GM06990 (cell line): ENCODE measurements at places on chromosomes 5 and 9.
A peak's percentile ranks its signal among the peaks of the same experiment; 100 is the strongest.

GRCh38 chr9:76911971-76912370 lies 6.1 kb upstream of the PRUNE2 start:
- no peak for DNase-seq

DNA sequence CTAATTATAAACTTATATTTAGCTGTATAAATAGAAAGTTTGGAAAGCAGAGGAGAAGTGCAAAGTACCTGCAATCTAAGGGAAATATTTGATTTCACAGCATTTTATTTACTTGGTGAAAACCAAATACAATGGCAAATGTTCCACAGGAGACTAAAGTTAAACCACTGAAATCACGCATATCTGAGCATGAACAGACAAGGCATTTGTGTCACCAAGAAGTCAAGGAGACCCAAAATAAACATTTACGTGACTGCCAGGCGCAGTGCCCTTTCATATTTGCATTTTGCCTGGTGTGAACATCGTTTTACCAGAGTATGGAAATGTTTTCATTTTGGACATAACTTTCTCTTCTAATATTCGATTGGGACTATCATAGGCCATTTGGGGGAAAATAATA lies 20.6 kb downstream of the UGCG start:
- DNase-seq, result no peak

- no peak for DNase-seq
Observed at GRCh38 chr9:89442501-89442978, 55.4 kb downstream of the SEMA4D start.

DNA sequence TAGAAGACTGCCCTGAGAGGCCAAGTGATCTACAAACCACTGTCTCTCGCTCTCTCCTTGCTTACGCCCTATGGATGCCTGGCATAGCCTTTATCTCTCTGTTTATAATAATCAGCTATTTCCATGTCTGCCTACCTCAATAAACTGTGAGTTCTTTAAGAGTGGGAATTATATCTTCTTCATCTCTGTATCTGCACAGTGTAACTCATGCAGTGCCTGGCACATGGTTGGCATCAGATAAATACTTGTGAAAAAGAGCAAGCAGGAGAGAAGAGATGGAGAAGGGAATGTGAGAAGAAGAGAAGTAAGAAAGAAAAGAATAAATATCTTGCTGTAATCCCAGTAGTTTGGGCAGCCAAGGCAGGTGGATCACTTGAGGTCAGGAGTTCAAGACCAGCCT lies 94.6 kb upstream of the TNPO1 start:
- DNase-seq, result no peak

GRCh38 chr9:99977033-99977792 lies 70.8 kb downstream of the STX17 start:
- DNase-seq, result no peak

DNA sequence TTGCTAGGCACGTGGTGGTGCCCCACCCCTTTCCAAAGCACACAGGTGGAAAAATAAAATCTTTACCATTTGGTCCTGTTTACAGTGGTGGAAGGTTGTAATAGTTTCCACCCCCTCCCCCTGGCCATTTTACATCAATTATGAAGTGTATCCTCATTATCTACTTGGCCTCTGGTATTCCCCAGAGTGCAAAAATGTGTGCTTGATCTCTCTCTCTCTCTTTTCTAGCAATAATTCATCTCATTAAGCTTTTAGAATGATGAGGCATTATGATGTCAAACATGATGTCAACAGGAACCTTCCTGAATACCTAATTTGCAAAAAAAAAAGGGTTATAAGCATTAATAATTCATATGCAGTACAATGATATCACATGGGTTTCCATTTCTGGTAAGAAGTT lies 3.1 kb downstream of the PDE8B start:
- DNase-seq, result no peak

DNA sequence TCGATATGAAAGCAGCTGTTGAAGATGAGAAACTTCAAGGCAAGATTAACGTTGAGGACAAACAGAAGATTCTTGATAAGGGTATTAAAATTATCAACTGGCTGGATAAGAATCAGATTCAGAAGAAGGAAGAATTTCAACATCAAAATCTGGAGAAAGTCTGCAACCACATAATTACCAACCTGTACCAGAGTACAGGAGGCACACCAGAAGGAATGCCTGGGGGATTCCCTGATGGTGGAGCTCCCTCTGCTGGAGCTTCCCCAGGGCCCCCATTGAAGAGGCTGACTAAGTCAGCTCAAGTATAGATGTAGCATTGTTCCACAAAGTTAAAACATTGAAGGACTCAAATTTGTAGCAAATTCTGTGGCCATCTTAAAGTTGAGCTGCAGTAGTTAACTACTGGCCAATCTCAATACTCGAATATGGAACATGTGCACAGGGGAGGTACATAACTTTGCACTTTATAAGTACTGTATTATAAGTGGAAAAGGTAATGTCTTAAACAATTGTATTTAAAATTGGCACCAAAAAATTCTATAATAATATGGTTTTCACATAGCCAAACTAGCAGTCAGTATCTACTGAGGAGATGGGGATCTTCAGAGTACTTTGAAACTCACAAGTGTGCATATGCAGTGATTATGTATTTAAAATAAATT lies 237.5 kb downstream of the CHSY3 start:
- no peak for DNase-seq

DNA sequence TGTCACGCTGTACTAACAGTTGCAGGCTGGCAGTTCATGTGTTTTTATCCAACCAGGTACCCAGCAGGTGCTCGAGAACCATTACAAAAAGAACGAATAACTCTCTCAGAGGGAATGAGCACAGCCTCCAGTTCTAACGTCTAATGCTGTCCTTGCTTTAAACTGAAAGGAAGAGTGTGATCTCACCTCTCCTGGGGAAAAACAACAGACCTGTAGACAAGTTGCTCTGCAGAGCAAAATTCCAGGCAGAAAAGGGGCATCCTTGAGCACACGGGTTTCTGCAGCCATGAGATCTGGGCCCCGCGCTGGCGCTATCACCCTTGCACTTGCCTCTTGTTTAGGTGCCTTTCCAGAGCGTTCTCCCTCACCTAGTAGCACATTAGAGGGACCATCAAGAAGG lies 92.5 kb upstream of the DNAH5 start:
- DNase-seq, result no peak

DNA sequence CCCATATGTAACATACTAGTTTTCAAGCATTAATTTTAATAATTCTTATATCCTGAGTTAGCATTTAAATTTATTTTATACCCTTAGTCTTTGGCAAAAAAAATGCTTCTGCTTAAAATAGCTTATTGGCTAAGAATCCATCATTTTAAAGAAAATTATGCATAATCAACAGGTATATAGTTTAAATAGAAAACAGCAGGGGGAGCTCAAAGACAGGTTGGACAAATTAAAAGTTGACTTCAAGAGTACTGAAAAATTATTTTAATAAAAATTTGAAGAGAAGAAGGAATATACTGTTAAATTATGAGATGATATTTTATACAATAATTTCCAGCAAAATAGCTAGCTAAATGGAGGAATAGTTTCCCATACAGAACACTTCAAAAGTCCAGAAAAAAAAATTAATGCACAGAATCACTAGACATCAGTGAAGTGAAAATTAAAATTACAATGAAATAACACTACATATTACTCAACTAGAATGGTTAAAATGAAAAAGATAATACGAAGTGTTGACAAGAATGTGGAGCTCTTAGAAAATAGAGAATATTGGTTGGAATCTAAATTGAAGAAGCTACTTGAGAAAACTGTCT lies 387.1 kb downstream of the PDE4D start:
- no peak for DNase-seq

- peak; percentile 66 for DNase-seq
Observed at GRCh38 chr5:72508241-72509170, 1.3 kb upstream of the ZNF366 start.

- DNase-seq, result no peak
Observed at GRCh38 chr5:5539590-5539989, 117.1 kb downstream of the ICE1 start.

DNA sequence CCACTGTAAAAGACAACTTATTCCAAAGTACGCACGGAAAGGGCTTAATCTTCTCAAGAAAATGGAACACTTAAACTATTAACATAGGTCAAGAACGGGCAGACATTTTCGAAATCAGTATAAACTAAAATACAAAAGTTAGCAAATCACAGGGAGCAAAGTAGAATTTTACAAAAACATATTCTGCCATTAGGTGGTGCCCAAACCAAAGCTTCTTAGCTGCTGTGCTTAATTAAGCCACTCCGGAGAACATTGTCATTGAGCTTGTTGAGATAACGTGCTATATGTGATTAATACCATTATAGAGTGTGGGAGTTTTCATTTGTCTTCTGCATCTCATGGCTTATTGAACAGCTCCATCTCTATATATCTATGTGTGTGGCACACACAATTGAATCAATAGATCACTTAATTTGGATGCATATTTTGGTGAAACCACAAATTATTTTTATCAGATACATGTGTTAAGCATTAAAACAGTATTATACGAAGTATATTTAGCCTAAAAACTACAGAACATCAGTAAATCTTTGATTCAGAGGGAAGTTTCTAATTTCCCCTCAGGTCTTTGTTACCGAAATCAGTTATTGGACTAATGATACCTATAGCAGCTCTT lies 23.4 kb downstream of the UBLCP1 start:
- no peak for DNase-seq

DNA sequence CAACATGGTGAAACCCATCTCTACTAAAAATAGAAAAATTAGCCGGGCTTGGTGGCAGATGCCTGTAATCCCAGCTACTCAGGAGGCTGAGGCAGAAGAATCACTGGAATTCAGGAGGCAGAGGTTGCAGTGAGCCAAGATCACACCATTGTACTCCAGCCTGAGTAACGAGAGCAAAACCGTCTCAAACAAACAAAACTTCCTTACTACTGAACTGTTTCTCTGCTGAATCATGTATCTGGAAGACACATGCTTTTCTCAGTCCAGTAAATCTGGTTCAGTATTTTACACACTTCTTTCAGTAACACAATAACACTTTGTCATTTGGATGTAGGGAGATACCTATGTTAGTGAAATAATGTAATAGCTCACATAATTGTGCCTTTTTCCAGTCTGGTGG lies 7.9 kb downstream of the TRMT10B start:
- DNase-seq, result no peak

DNA sequence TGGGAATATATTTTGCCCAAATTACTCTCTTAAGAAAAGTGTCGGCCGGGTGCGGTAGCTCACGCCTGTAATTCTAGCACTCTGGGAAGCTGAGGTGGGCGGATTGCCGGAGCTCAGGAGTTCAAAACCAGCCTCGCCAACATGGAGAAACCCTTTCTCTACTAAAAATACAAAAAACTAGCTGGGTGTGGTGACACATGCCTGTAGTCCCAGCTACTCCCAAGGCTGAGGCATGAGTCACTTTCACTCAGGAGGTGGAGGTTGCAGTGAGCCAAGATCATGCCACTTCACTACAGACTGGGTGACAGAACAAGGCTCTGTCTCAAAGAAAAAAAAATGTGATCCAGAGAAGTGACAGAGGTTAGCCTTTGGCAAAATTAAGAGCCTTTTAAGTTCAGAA lies 26.4 kb upstream of the TMEM171 start:
- DNase-seq, result no peak

GRCh38 chr9:13524245-13524644 lies 244.8 kb upstream of the MPDZ start:
- DNase-seq, result no peak

DNA sequence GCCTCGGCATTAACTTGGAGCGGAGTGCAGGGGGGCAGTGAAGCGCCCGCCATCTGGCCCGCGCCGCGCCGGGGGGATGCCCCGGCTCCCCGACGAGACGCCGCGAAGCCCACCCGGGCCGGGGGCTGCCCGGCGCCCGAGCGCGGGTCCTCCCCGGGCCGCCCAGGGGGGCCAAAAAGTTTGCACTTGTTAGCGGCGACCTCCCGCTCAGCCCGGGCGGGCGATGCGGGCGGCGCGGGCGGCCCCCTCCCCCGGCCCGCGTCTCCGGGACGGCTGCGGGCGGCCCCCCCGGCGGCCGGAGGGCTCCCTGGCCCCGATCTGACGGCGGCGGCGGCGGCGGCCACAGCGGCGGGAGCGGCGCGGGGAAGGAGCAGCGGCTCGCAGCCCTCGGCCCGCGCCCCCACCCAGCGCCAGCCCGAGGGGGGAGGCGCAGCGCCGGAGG lies at the start of gene NTNG2:
Gene NTNG2, plus strand, starts transcription at position 316 of the 442 bp plus-strand sequence. CDS start 4,774 bp downstream, outside the sequence.
- DNase-seq, result no peak

DNA sequence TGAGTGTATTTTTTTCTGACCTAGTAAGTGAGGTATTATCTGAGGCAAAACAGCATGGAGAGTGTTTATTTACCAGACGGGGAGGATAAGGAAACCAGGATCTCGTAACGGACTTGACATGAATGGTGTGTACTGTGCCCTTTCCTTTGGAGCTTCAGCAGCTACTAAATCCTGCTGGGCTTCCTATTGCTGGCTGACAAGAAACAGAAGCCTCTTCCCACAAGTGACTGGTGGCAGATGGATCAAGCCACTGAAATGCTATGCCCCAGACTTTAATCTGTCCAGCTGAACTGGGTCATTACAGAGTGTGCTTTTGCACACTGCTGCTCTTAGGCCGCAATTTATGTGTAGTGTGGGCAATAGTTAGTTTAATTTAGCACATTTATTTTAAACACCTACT lies 162.7 kb upstream of the MRPS30 start:
- DNase-seq, result no peak

GRCh38 chr5:57411982-57412381 lies 70.6 kb downstream of the ACTBL2 start:
- DNase-seq, result no peak

GRCh38 chr9:89522261-89522958 lies 24.5 kb upstream of the SEMA4D start:
- peak; percentile 83 for DNase-seq

DNA sequence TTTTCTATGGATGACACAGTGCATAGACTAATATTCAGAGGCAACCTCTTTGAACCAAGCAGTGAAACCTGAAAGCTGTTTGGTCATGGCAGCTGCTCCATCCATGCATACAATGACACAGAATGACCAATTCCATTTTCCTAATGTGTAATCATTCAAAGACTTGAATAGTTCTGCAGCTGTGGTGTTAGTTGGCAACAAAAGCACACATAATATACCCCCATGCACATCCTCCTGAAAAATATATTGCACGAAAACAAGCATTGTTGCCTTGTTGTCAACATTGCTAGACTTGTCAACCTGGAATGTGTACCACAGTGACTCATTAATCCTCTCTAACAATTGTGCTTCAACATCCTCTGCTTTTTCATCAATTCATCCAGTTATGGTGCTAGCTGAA lies 71.0 kb upstream of the SEMA6A start:
- no peak for DNase-seq

DNA sequence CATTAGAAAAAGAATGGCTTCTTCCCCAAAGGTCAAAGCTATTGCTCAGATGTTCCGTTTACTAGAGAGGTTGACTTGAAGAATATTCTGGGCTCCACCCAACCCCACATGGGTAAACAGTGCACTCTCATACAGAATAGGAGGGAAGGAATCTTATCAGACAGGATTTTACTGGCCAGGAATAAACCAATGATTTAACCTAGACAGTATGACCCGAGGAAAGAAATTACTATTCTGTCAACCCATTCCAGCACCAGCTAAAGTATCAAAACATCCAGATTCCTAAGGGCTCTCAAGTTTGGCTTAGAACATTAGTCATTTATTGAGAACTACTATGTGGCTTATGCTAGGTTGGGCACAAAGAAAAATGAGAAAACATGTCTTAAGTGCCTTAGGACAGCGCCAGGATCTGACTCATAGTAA lies 493.6 kb upstream of the KLF4 start:
- DNase-seq, result no peak
